ENCODE measurements at places on chromosomes 4 and X. TPM values are rescaled to one million over a fixed set of nuclear protein-coding genes. Genes with fewer than 3 reads are reported as not detected.
A peak's percentile ranks its signal among the peaks of the same experiment; 100 is the strongest.

DNA sequence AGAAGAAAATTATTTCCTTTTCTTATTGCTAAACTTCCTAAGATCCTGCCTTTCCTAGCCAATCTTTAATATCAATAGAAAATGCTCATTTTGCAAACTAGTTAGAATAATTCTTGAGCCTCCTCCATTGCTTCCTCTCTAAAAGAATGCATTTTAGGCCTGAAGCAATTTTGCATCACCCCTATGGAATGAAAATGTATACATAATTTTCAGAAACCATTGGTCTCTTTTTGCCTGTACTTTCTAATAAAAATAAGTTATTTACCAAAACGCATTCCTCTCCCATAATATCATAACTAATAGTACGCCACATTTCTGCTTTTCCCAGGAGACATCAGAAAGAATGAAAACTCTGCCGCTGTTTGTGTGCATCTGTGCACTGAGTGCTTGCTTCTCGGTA, 1.7 kb downstream of the MUC7 start:
- DNase-seq: no peak

DNA sequence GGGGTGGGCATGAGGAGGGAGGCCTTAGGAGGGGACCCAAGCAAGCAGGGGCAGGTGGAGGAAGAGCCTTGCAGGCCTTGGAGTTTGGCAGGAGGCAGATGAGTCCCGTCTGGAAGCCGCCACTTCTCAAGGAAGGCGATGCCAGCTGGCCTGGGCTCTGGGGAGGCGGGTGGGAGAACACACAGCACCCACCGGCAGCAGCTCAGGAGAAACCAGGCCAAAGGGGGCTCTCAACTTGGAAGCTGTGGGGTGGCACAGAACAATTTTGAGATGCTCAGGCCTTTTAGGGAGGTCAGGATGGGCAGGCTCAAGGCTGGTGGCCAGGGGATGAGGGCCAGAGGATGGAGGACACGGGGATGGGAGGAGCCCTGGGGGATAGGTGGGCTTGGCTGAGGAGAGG, 11.6 kb upstream of the DUSP9 start:
- DNase-seq: no peak

DNA sequence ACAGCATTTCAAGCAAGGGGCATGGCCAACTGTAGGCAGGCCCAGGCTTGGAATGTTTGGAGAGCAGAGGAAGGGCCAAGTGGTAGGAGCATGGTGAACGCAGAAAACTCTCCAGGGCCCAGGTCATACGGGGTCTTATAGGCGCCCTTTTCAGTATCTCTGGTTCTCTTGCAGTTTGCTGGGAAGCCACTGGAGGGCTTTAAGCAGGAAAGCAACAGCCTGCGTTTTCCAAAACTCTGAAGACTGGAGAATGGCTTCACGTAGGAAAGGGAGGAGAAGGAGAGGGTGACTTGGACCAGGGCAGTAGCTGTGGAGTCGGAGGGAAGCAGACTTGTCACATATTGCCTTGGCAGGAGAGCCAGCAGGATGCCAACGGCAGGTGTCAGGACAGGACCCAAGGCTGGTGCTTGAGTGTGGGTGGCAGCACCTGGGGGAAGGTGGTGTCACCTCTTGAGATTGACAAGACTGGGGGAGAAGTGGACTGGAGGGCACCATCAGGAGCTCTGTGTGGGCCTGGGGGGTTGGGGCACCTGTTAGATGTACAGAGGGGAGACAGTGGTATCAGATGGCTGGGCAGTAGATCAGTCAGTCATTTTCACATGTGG, 21.9 kb downstream of the TKTL1 start:
- no peak for DNase-seq

DNA sequence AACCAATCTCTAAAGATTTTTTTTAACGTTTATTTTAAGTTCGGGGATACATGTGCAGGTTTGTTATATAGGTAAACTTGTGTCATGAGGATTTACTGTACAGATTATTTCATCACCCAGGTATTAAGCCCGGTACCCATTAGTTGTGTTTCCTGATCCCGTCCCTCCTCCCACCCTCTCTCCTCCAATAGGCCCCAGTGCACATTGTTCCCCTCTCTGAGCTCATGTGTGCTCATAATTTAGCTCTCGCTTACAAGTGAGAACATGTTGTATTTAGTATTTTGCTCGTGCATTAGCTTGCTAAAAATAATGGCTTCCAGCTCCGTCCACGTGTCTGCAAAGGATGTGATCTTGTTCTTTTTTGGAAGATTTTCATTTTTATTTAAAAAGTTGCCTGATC, 2309.4 kb upstream of the AGA start:
- DNase-seq: no peak

- no peak for DNase-seq
Measured at GRCh38 chrX:141469469-141469868, 115.1 kb downstream of the SPANXA1 start.

DNA sequence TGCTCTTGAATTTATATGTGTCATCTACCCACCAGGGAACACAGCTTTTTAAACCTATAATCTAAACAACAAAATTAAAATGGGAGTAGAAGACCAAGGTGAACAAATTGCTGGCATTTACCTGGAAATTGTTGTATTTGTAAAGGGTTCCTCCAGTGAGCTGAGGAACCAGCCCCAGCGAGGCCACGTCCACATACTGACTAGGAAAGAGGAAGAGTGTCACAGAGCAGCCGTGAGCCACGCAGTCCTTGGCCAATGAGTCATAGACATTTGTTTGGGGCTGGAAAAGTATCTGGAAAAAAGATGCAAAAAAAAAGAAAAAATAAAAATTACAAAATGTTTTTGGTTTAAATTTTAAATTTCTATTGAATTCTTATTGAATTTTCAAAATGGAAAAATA, 58.7 kb downstream of the METTL14 start:
- DNase-seq: no peak

GRCh38 chr4:62517716-62518115, 1317.6 kb downstream of the ADGRL3 start:
- DNase-seq: no peak

- DNase-seq: no peak
Measured at GRCh38 chr4:108596344-108596743, 24.0 kb upstream of the RPL34 start.

DNA sequence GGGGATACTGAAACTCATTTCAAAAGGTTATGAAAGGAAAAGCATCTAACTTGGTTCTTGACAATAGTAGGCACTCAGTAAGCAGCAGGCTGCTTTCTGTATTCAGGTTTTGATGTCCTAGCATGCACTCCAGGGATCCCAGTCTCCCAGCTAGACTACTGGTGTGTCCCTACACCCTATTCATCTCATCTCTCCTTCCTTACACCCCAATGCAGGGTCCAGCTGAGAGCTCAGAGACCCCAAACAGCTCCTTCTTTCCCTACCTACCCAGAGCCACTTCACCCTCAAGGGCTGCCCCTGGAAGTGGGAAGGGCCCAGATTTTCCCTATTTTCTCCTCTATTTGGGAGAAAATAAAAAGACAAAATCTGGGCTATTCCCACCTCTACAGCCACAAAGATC, 1.6 kb upstream of the EFNB1 start:
- no peak for DNase-seq

DNA sequence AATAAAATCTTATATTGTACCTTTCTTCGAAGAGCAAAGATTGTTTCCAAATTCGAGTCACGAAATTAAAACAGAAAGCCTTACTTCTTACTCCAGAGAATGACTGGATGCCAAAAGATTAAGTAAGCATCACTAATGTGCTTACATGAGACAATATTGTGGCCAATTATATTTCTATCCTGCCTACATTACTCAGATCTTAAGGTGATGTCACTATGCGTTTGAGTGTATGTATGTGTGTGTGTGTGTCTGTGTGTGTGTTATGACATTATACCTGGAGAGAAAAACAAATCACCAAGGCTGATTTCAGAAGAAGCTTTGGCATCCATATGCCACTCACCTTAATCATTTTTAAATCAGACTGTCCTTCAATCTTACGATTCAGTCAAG, 556.3 kb downstream of the PPARGC1A start:
- no peak for DNase-seq

DNA sequence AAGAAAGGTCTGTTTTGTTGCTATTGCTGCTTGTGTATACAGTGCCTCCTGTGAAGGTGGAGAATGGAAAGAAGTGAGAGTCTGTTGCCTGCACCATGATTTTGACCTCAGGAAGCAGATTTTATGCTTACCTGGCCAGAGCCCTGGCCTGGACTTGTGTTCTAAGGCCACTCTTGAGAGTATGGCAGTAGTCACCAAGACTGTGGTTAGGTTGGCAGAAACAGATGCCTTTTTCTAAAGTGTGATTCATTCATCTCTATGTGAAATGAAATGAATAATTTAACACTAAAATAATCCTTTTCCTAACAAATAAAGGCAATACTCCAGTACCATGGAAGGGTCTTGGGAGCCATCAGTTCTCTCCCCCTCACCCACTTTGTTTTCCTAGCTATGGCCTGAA, 161.8 kb downstream of the DCLK2 start:
- no peak for DNase-seq

GRCh38 chrX:2457289-2458133, 43.3 kb downstream of the DHRSX start:
- no peak for DNase-seq

DNA sequence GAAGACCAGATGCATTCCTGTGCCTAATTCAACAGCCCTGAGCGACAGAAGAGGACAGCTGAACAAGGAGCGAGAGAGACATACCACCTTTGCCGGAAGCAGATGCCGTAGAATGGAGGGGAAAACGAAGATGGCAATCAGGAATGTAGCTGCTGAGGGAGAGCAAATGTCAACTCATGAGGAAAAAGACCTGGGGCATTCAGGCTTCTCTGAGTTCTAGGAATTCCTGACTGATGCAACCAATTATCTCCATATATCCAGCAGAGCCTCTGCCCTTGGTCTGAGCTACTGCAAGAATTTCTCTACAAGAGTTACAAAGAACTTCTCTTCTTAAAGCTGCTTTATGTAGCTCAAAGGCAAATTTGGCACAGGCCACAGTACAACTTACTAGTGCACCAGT, 40.5 kb upstream of the INPP4B start:
- DNase-seq: no peak

GRCh38 chr4:8200302-8200975, 1.3 kb downstream of the SH3TC1 start:
- peak; percentile 82 for DNase-seq

GRCh38 chr4:7135389-7135746, 57.0 kb upstream of the SORCS2 start:
- no peak for DNase-seq

DNA sequence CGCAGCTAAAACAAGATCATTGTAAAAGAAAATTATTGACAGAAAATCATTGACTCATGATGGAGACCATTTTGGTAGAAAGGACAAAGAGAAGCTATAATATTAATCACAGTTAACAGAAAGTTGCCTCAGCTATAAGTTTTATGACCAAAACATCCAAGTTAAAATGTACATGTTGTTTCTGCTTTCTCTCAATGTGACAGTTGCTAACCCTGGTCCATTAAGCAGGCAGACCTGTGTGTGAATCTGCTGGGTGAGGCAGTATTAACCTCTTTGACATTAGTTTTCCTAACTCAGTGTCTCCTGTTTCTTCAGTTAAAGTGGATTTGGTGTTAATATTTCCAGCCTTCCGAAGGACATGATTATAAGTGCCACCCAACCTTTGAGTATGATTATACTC, 94.8 kb upstream of the DCLK2 start:
- no peak for DNase-seq

GRCh38 chrX:41522671-41523070, 75.5 kb downstream of the NYX start:
- no peak for DNase-seq

DNA sequence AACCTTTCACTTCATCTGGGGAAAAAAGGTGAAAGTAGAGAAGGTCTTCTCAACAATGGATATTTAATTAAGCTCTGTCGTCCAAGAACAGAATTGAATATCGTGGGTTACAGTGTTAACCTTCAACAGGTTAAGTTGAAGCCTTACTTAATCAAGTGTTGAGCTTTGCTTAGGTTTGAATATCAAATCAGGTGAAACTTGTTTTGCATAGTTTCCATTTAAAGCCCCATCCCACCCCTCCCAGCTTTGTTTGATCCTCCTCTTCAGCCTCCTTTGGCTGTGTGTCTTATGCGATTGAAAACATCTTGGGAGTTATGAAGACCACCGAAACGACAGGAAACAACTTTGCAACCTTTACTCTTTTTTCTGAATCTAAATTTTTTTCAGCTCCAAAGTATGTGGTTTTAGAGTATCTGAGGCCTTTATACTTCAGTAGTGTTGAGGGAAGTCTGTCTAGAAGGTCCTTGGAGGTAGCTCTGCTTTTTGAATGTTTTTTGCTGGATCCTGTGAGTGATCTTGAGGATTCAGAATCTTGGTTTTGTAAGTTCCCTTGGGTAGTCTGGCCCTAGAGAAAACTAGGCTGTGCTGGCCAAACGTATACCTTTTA, 39.1 kb downstream of the MCUB start:
- DNase-seq: no peak

DNA sequence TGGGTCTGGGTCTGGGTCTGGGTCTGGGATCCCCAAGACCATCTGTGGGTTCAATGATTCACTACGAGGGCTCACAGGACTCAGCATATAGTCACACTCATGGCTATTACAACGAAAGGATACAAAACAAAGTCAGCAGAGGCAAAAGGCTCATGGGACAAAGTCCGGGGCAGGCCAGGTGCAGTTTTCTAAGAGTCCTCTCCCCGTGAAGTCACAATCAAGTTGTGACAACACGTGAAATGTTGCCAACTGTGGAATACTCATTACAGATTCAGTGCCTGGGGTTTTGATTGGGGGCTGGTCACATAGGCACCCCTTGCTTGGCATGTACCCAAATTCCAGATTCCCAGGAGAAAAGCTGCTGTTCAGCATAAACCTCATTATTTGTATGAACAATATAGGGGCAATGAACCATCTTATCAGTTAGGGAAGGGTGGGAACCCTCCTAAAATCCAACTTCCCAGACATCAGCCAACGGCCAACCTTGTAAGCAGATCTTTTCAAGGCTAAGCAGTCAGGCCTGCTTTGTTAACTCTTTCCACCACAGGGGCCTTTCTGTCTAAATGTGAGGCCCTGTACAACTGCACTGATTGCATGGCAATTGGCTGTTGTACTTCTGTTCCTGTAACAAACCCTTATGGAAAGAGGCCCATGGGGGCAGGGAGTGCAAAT, 58.2 kb upstream of the DIPK2B start:
- DNase-seq: no peak

MEPE gene
- not detected for total RNA-seq

FHIP1A gene
- 16.0 TPM for total RNA-seq

HPSE gene
- total RNA-seq: 2.3 TPM

PPEF2 gene
- total RNA-seq: not detected

GPR82 gene
- total RNA-seq: 0.14 TPM

RNF150 gene
- 51.3 TPM for total RNA-seq

MGST2 gene
- 98.1 TPM for total RNA-seq

UGDH gene
- 33.1 TPM for total RNA-seq

ANOS1 gene
- 6.6 TPM for total RNA-seq
